ENCODE measurements at places on chromosomes 4 and X.

DNA sequence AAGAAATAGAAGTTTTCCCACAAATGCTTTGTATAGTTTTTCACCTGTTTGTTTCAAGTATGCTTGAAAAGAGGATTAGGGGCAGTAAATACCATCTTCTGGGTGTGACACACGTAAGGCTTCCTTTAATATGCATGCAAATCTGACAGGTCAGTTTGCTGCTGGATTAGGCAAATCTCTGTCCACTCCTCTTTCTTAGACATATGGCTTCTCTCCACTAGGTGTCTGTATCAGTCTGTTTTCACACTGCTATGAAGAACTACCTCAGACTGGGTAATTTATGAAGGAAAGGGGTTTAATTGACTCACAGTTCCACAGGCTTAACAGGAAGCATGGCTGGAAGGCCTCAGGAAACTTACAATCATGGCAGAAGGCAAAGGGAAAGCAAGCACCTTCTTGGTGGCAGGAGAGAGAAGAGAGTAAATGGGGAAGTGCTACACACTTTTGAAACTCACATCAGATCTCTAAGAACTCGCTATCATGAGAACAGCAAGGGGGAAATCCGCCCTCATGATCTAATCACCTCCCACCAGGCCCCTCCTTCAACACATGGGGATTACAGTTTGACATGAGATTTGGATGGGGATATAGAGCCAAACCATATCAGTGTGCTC, 66.9 kb downstream of the TAB3 start:
- no peak for DNase-seq

DNA sequence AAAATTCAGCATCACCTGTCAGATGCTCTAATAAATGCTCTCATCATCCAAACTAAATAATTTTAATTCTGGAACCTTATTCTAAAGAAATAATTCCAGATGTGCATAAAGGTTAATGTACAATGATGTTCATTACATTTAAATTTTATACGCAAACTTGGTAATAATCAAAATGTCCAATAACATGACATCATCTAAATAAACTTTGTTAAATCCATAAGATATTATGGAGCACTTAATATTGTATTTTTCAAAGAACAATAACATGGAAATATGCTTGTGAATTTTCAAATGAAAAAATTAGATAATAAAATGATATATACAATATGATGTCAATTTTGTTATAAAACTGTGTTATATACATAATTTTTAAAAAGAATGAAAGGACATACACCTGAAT, 92.1 kb upstream of the ZCCHC13 start:
- no peak for DNase-seq

DNA sequence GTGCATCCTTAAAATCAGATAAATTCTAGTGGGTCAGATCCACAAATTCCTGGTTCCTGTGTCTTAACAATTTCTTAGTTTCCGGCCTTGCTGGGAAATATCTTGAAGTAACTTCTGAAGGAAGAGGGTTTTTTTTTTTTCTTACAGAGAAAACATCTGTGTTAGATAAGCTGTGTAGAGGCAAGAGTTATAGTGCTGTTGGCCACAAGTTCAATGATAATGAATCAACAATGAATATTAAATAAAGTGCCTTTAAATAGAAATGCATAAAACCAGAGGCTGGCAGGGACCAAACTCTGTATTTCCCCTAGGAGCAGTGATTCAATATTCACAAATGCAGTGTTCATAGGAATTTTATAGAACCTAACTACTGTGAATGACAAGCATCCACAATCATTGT, 711.9 kb upstream of the ATOH1 start:
- DNase-seq = no peak

GRCh38 chr4:184450045-184450444, 24.3 kb downstream of the IRF2 start:
- no peak for DNase-seq

- DNase-seq = no peak
Observed at GRCh38 chr4:99711657-99712056, 54.0 kb upstream of the C4orf54 start.

DNA sequence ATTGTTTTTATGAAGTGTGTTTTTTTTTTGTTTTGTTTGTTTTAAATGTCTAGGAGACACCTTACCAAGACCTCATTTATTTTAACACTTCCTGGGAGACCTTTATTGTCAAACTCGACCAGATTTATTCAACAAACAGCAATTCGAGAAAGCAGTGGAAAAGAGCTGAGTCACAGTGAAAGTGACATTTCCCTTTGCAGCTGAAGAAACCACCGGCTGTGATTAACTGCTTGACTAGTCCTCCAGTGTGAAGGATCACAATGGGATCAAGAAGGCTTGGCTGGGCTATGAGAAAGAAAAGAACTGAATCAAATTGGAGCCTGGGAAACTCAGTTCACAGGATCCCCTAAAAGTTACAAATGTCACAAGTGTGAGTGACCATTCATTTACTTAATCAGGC, 11.9 kb upstream of the ADH7 start:
- no peak for DNase-seq

DNA sequence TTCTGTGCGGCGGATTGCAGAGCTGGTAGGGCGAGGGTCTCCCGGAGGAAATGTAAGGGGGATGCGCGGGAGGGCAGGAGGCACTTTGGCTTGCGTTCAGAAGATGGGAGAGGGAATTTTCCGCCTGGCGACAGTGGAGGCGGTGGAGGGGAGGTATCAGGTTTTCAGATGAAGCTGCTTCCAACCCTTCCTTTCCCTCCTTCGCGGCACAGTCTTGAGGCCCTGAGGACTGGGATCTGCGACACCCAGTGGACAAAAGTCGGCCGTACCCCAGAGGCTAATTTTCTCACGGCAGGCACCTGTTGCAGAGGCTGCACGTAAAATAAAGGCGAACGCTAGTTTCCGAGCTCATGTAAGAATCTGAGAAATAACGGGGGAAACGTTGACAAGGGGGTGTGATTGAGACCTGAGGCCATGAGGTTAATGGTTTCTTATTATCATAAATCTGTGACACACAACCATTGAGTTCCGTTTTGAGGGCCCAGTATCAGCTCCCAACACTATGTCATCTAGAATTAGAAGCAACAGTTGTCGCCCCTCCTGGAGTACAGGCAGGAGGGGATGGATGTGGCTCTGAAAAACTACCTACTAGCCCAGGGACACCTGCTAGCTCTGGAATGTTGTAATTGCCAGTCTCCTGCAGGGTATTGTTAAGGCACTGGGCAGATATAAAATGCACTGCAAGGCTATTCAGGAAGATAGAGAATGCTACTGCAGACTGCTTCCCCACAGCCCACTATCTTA, 1.1 kb downstream of the ZCCHC18 start:
- DNase-seq = peak; percentile 22

GRCh38 chr4:108543359-108543968, 76.9 kb upstream of the RPL34 start:
- no peak for DNase-seq

DNA sequence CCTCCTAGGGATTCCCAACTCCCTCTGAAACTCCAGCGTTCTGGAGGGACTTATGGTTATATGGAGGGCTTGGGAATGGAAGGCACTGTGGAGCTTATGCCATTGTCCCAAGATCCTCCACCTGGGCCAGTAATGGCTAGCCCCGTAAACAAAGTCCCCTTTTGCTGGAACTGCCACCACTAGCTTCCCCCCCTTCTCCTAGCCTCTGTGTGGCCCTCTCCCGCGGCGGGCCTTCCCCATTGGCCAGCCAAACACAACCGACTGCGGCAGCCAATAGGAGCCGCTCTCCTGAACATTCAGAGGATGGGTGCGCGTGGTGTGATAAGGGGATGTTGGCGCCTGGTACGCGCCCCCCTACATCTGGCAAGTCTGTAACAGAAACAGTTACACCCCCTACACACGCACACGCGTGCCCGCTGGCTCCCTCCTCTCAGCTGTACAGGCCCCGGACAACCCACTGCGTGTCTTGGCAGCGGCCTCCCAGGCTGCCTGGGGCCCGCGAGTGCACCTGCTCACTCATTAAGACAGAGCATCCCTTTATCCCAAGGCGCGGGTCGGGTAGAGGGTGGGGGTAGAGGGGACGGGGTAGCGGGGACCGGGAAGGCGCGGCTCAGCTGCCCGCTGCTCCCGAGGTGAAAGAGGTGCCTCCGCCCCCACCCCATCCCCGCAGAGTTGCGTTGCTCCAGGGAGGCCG, 863 bp upstream of the RAB33A start:
- peak; percentile 34 for DNase-seq

DNA sequence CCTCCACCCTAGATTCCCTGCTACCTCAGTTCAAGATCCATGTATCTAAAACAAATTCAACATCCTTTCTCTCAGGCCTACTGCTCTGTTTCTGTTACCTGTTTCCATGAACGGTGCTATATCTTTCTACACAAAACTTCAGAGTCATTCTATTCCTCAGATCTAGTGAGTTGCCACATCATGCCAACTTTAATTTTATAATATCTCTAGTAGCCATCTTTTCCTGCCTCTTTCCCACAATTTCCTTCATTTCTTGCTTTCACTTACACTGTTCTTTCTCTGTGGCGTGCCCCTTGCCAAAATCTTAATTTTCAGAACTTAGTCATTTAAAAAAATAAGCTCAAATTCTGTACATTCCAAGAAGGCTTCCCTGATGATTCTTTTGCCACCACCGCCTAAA, 15.2 kb downstream of the GUCY1A1 start:
- no peak for DNase-seq

DNA sequence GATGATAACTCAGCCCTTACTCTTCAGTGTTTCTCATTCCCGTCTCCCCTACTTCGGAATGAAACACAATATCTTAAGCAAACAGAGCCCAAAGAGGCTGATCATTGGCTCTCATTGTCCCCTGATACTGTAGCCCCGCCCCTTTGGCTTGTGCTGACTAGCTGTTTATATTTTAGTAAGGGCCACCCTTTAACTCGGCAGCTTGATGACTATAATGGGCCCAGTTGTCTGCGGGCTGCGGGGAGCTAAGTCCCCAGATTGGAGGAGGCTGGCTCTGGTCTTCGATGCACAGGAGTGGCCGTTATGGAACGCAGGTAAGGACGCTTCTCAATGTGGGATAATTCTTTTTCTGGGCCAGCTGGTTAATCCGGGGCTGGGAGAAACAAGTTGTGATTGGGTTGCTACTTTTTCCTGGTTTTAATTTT, at the start of gene TRIM2:
TSS of gene TRIM2 (plus strand) at position 197 of the 425 bp plus-strand sequence. CDS start at position 285, 88 bp downstream.
- no peak for DNase-seq

- no peak for DNase-seq
Observed at GRCh38 chr4:16448241-16448840, 222.1 kb upstream of the TAPT1 start.

DNA sequence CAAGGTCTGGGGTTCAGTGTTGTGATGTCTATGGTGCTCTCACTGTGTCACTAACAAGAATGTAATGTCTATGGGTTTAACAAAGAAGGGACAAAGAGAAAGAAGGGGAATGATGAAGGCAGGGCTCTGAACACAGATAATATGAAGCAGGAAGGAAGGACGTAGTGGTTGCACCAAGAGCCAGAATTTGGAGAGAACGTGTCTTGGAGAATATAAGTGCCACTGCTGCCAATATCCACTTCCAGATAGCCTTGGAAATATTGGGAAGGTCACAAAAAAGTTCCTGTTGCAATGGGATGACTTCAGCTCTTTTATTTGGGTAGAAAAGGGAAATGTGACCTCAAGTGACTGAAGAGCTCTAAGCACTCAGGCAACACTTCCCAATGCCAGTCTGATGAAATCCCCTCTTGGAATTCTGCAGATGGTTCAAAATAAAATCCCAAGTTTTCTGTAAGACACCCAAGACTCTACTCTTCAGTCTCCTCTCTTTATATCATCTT, 131.8 kb downstream of the PRKX start:
- no peak for DNase-seq

GRCh38 chr4:138835832-138836533, 179.6 kb upstream of the NOCT start:
- DNase-seq = no peak

DNA sequence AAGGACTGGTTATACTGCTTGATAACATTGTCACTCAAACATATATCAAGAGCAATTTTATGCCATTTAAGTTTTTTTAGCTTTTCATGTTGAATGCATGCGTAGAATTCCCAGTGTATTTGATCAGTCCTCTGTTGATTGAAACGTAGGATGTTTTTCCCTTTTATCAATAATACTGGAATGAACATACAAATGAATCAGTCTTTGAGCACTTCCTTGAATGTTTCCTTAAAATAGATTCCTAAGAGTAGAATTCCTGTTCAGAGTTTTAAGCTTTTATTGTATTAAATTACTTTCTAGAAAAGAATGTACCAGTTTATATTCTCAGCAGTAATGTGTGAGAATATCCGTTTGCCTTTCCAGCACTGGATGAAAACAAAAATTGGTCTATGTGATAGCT, 37.8 kb downstream of the ADD1 start:
- no peak for DNase-seq

- DNase-seq = no peak
Observed at GRCh38 chrX:37060999-37061398, 52.8 kb downstream of the FAM47C start.

DNA sequence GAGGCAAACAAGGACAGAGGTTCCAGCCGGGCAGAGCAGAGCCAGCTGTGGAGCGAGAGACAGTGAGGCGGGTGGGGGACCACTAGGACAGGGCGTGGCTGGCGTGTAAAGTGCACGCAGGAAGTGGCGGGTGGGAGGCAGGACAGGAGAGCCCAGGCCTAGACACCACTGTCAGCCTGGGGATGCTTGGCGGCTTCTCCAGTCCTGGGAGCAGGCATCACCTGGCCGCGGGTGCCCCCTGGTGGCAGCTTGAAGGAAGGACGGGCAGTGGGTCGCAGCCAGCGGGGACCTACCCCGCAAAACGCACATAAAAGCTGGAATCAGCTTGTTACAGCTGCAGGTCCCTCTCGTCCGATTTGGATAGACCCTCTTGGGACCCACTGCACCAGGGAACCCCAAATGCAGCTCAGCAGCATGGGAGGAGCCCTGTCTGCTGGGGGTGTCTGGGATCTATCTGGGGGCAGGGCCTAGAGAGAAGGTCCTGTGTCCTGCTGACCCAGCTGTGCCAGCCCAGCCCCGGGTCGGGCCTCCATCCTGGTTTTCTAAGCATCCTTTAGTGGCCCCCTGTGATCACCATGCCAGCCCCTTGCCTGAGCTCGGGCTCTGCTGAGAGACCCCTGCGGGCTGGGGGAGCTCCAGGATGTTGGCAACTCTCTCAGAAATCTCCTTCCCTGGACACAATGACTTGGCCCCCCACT, 57.7 kb downstream of the WFS1 start:
- DNase-seq = peak; percentile 77

DNA sequence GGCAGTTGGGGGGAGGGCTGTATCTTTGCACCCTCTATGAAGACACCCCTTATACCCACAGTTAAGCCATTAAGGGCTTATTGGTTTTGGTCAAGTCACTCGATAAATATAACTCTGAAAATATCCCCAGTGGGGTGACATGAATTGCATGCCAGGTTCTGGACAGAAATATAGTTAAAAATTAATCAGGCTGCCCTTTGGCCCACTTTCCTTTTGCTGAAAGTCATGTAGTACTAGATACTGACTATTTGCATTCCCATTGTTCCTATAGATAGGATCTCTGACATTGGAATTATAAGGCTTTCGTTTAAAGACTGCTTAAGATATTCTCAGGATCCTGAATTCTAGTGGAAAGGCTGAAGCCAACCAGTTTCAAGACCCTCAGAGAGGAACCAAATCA, 43.5 kb upstream of the LAMP2 start:
- DNase-seq = no peak

GRCh38 chr4:168724686-168725411, 228.0 kb downstream of the PALLD start:
- no peak for DNase-seq
